ENCODE measurements at places on chromosomes 6 and 20.

- DNase-seq = peak; percentile 14
Observed at GRCh38 chr6:32413427-32414047, 6.6 kb upstream of the BTNL2 start.

DNA sequence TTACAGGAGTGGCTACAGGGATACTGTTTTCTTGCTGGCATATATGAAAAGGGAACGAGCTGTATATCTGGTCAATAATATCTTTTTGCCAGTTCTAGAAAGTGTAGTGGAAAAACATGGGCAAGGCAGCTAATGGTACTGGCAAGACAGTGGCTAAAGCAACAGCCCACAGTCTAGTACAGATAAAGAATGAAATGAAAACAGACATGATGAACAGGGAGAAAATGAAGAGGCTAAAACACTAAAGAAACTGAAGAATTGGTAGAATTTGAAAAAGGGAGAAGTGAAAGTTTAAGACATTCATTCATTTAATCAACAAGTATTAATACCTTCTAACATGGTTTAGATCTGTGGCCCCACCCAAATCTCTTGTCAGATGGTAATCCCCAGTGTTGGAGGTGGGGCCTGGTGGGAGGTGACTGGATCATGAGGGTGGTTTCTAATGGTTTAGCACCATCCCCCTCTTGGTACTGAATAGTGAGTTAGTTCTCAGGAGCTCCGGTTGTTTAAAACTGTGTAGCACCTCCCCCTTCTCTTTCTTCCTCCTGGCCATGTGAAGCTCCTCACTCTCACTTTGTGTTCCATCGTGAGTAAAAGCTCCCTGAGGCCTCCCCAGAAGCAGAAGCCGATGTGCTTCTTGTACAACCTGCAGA is 18.1 kb downstream of the FAM184A start:
- no peak for DNase-seq

DNA sequence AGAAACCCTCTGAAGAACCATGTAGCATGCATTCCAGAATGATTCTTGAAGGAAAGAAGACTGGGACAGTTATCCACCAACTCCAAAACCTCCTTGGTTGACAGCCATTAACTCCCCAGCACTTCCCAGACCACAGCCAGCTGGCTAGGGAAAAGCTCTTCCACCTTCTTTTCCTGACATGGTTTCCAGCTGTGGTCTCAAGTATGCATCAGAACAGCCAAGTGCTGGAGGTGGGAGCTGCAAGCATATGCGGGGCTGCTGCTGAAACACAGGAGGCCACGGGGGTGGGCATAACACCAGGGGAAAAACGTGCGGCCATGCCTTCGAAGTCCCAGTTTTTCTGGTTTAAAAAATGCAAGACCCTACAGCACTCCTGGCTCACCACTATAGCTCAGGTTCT is 108.0 kb upstream of the FAM184A start:
- DNase-seq = no peak

DNA sequence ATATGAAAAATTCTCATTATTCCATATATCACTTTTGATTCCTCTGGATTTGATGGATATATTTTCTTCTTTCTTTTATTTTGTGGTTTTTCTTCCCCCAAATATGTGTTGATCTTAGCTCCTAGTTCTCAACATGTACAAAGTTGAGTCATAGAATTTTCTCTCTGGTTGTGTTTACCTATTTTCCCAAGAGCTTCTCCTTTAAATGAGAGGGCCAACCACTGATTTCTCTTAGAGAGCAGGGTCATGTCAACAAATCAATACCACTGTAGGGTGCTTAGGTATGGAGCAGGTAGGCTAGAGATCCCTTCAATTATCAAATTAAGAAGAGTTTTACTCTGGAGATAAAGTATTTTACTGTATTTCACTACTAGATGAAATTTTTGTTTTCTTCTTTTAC is 145.7 kb downstream of the BMP5 start:
- DNase-seq = no peak

DNA sequence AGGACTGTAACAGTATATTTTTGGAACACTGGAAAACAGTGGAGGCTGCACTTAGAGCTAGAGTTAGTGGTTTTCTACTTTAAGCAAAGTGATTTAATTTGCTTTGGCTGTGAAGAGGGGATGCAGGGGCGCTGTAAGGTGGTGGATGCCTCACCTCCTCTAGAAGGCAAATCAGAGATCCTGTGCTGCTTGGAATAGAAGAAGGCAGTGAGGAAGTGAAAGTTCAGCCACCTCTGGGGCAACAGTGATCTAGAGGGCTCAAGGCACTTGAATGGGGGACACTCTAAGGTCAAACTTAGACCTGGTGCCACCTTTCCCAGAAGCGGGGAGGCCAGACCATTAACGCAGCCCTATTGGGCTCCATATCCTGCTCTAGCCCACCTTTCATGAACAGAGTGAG is 19.0 kb upstream of the SNRPB2 start:
- no peak for DNase-seq

- no peak for DNase-seq
Observed at GRCh38 chr20:7868108-7868507, 72.2 kb downstream of the HAO1 start.

GRCh38 chr6:137547186-137547585 is 53.0 kb upstream of the OLIG3 start:
- DNase-seq = no peak

DNA sequence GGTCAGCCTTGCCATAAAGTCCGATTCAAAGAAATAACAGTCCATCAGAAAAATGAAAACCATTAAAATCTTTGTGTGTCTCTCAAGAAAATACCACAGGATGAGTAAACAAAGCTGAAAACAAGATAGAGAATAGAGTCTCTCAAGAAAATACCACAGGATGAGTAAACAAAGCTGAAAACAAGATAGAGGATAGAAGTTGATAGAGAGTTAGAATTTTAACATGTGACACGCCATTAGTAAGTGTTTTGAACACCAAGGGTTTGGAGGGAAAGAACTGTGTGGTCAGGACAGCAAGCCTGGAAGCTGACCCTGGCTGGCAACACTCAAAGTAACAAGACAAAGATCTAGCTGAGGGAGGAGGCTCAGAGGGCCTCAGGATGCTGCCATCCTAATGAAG is 43.9 kb upstream of the PRND start:
- no peak for DNase-seq

- DNase-seq = no peak
Observed at GRCh38 chr6:14549304-14549770, 431.8 kb downstream of the CD83 start.

DNA sequence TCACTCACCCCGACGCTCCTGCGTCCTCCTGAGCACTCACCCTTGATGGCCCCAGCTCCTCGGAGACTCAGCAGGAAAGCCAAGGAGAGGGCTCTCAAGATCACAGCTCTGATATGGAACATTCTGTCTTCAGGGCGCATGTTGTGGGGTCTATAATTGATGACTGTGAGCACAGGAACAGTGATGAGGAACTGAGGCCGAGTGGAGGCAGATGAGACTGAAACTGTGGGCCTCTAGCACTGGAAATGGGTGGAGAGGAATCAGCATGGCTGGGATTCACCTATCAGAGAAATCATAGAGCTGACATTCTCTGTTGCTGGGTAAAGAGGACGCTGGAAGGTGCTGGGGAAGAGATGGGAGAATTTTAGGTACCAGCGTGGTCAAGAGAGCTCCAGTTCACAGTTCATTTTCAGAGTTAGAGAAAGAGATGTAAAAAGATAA is at the start of gene HLA-DPA1:
TSS of gene HLA-DPA1 (minus strand) at position 219 of the 441 bp plus-strand sequence.
- DNase-seq = no peak

GRCh38 chr20:54227751-54228150 is 19.9 kb downstream of the PFDN4 start:
- no peak for DNase-seq

DNA sequence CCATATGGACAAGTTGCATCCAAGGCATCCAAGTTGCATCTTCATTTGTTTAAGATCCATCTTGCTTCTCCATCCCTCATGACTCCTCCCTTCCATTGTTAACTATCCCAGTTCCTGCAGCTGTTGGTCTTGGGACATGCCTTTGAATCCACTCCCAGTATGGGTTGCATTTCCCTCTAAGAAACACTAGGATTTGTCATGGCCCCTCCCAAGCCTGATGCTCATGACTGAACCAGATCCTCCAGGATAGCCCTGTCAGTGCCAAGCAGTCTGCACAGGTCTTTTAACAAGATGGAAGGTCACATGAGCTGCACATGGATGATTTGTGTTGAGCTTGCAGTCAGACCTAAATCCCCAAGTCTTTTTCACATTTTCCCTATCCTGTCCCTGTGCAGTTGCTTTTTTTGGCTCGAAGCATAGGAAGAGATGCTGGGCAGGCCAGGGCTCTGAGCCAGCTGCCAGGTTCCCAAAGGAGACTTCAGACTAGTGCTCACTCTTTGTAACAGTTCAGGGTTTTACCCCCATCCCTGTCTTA is 4.2 kb downstream of the PPP2R5D start:
- no peak for DNase-seq

DNA sequence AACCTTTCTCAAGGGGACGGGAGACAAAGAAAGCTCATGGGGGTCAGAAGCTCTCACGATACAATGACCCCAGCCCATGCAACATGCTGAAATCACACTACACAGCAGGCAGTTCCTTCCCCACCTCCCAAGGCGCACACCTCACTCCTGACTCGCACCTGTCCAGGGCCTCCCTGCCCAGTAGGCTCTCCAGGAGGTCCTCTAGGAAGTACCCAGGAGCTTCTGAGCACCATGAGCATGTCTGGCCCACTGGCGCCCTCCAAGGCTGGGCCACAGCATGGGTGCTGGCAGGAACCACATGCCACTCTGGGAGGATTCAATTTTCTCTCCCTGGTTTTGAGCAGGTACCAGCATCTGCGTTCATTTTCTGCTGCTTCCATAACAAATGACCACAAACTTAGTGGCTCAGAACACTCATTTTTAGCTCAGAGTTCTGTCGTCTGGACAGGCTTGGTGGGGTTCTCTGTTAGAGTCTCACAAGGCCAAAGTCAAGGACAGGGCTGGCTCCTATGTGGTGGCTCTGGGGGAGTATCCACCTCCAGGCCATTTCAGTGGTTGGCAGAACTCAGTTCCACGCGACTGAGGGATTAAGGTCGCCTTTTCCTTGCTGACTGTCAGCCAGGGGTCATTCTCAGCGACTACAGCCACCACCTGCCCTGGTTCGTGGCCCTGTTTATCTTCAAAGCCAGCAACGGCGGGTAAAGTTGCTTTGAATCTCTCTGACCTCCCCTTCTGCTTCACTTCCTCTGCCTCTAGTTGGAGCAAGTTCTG is 32.7 kb downstream of the ACSS1 start:
- no peak for DNase-seq

- DNase-seq = no peak
Observed at GRCh38 chr20:7031222-7031621, 263.7 kb downstream of the BMP2 start.

DNA sequence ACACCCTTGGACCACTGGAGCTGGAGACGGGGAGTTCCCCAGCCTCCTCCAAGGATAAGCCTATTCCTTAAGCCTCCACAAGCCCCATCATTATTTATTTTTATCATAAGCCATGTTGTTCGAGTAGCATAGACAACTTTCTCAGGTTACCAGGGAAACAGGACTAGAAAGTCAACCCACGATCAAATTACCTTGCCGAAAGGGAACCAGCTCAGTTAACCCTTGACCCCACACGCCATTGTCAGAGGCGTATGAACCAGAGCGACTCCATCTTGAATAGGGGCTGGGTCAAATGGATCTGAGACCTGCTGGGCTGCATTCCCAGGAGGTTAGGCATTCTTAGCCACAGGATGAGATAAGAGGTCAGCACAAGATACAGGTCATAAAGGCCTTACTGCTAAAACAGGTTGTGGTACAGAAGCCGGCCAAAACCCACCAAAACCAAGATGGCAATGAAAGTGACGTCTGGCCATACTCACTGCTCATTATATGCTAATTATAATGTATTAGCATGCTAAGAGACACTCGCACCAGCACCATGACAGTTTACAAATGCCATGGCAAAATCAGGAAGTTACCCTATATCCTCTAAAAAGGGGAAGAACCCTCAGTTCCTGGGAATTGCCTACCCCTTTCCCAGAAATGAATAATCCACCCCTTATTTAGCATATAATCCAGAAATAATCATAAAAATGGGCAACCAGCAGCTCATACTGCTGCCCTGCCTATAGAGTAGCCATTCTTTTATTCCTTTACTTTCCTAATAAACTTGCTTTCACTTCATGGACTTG is 22.4 kb downstream of the SYNJ2 start:
- no peak for DNase-seq

- DNase-seq = no peak
Observed at GRCh38 chr6:51365566-51365965, 546.9 kb downstream of the TFAP2B start.

- no peak for DNase-seq
Observed at GRCh38 chr20:19506021-19506420, 252.0 kb upstream of the RIN2 start.

- no peak for DNase-seq
Observed at GRCh38 chr6:128249429-128249828, 271.0 kb downstream of the PTPRK start.

GRCh38 chr20:36860339-36860738 is 15.6 kb upstream of the TLDC2 start:
- DNase-seq = no peak

DNA sequence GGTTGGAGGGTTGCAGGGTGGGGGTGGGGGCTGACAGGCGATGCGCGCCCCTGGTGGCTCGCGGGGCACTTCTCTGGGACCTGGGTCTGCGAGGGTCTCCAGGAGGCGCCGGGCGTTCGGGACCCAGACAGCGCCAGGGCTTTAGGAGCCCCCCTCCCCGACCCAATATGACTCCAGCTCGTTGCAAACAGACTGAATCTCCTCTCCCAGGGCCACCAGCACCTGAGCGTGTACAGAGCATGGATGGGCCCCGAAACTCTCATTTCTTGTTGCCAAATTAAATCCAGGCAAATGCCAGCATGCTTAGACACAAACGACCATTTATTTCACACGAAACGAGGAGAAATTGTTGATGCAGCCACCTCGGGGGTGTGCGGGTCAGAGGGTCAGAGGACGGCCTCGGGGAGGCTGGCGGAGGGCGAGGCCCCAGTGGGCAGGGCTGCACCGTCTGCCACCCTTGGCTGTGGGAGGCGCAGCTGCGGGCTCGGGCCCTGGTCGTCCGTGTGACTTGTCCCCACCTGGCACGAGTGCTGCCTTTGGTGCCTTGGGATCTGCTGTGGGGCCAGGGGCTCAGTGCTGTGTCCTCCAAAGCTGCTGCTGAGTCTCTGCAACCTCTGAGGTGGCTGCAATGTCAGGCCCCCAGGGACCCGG is 20.9 kb upstream of the GATA5 start:
- DNase-seq = no peak

- no peak for DNase-seq
Observed at GRCh38 chr6:128415387-128415786, 105.0 kb downstream of the PTPRK start.

DNA sequence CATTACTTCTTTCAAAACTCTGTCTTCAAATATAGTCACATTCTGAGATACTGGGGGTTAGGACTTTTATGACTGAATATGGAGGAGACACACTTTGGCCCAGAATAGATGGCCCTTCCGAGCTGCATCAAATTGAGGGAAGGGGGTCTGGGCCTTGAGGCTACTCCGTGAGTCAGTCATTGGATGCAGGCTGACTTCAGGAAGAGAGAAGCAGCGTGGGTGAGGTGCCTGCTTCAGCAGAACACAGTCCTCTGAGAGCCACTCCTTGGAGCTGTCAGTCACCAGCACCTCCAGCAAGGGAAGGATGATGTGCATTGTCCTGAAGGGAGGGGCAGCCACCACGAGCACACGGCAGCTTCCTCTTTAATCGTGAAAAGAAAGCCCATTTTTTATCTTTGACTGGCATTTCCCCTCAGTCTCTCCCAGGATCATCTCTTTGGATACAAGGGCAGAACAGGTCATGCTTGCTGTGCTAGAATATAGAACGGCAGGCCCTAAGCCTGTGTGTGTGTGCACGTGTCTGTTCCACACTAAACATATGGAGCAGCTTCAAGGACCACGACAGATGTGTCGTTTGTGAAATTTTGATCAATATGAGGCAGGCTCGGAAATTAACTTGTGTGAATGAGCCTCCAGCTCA is 721.6 kb downstream of the KIF16B start:
- DNase-seq = no peak

Measured in caudate nucleus (tissue), 63 donors.